ENCODE measurements at places on chromosomes 2 and 18.

- no peak overlapping the region for H3K27ac ChIP-seq
- H3K4me1 ChIP-seq, result no peaks in the 10 kb centered on the region
- no peak overlapping the region for H3K4me3 ChIP-seq
- no peaks in the 10 kb centered on the region for H3K27me3 ChIP-seq
- no peak for DNase-seq
- H3K36me3 ChIP-seq, result no peaks in the 10 kb centered on the region
Observed at GRCh38 chr2:206190689-206191088, 31.0 kb downstream of the EEF1B2 start.

DNA sequence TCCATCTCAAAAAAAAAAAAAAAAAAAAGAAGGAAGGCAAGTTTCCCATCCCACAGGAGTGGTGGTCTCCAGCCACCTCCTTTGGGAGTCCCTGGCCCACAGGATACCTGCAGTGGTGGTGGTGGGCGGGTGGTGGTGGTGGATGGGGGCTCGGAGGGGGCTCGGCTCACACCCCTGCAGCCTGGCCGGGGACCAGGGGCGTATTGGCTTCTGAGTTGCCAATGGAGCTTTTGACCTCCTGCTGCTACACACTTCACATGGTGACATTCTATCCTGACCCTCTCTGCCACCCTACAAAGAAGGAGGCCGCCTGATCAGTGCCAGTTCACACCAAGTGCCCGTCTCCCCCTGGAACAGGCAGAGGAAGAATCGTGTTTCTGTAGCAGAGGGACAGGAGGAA, 119.6 kb downstream of the NFATC1 start:
- H3K36me3 ChIP-seq, result no peaks in the 10 kb centered on the region
- no peak overlapping the region for H3K27ac ChIP-seq
- H3K27me3 ChIP-seq, result no peaks in the 10 kb centered on the region
- no peak overlapping the region for H3K4me3 ChIP-seq
- no peaks in the 10 kb centered on the region for H3K4me1 ChIP-seq

DNA sequence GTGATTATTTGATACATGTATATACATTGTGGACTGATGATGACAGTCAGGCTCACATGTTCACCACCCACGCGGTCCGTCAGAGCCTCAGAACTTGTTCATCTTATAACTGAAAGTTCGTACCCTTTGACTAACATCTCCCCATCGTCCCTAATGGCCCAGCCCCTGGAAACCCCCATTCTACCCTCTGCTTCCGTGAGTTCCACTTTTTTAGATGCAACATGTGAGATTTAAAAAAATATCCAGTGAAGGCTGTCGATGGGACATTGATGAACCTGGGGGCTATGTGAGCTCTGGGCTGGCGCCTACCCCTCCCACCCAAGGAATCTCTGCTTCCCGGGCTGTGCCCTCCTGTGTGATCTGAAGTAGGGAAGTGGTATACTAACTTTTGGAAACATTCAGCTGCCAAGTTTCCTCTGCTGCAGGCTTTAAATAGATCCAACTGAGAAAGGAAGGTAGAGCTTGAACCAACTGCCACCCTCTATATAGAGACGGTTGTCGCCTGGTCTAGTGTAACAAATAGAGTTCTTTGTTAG, 163.8 kb downstream of the FAM210A start:
- no peak for DNase-seq
- H3K4me3 ChIP-seq, result no peak overlapping the region
- no peaks in the 10 kb centered on the region for H3K36me3 ChIP-seq
- H3K27ac ChIP-seq, result no peak overlapping the region
- no peaks in the 10 kb centered on the region for H3K4me1 ChIP-seq

- H3K27ac ChIP-seq, result no peak overlapping the region
- no peak for DNase-seq
- no peaks in the 10 kb centered on the region for H3K36me3 ChIP-seq
- H3K27me3 ChIP-seq, result no peaks in the 10 kb centered on the region
Observed at GRCh38 chr18:78431606-78432005, 548.0 kb upstream of the SALL3 start.

- no peaks in the 10 kb centered on the region for H3K4me1 ChIP-seq
- no peak overlapping the region for H3K27ac ChIP-seq
- no peaks in the 10 kb centered on the region for H3K27me3 ChIP-seq
Observed at GRCh38 chr2:214203214-214203613, 207.6 kb upstream of the VWC2L start.

DNA sequence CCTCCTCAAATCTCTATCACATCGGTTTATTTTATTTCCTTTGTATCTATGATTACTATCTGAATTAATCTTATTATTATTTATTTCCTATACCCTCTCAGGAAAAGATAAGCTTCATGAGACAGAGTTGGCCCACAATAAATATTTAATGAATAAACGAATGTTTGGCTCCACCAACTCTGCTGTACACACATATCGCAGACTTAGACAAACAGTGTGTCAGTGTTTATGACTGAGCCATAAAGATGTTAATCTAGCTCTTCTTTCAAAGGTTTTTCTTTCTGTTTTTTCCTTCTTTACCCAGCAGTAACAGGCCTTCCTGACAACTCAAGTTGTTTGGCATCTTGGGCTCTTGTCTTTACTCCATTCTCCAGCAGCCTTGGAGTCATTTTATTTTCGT, 329.5 kb downstream of the CDH2 start:
- H3K4me1 ChIP-seq, result no peaks in the 10 kb centered on the region
- peak; percentile 43 for DNase-seq
- no peaks in the 10 kb centered on the region for H3K27me3 ChIP-seq
- no peak overlapping the region for H3K27ac ChIP-seq
- H3K36me3 ChIP-seq, result no peaks in the 10 kb centered on the region
- H3K4me3 ChIP-seq, result no peak overlapping the region

GRCh38 chr2:240964704-240965295, 33.6 kb upstream of the SNED1 start:
- no peaks in the 10 kb centered on the region for H3K36me3 ChIP-seq
- no peak overlapping the region for H3K4me3 ChIP-seq
- no peak overlapping the region for H3K27ac ChIP-seq
- no peak for DNase-seq
- no peaks in the 10 kb centered on the region for H3K27me3 ChIP-seq

GRCh38 chr18:468955-469790, 31.3 kb downstream of the COLEC12 start:
- no peaks in the 10 kb centered on the region for H3K4me1 ChIP-seq
- H3K27ac ChIP-seq, result no peak overlapping the region
- no peak for DNase-seq
- H3K36me3 ChIP-seq, result no peaks in the 10 kb centered on the region
- H3K4me3 ChIP-seq, result no peak overlapping the region
- no peaks in the 10 kb centered on the region for H3K27me3 ChIP-seq

- H3K4me3 ChIP-seq, result no peak overlapping the region
- H3K4me1 ChIP-seq, result no peaks in the 10 kb centered on the region
- H3K36me3 ChIP-seq, result no peaks in the 10 kb centered on the region
- no peak overlapping the region for H3K27ac ChIP-seq
- no peak for DNase-seq
Observed at GRCh38 chr2:197217541-197217940, 93.0 kb downstream of the ANKRD44 start.

- H3K27ac ChIP-seq, result no peak overlapping the region
- no peak for DNase-seq
- H3K4me3 ChIP-seq, result no peak overlapping the region
- H3K27me3 ChIP-seq, result no peaks in the 10 kb centered on the region
Observed at GRCh38 chr2:31012406-31012805, 125.8 kb downstream of the GALNT14 start.

DNA sequence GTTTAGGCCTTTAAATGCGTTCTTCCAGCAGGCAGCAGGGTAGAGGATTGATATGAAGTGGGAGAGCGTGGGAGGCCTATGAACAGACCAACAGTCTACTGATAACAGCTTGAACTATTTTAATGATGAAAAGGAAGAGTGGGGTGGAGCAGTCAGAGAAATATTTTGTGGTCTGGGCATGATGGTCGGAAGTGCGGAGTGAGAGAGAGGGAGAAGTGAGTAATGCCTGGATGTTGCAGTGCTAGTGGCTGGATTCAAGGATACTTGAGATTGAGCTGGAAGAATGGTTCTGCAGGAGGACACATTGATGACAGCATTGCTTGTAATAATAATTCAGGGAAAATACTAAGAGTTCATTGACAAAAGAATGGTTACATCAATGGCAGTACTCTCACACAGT, 151.0 kb upstream of the DAPL1 start:
- no peak overlapping the region for H3K4me3 ChIP-seq
- no peak overlapping the region for H3K27ac ChIP-seq
- no peaks in the 10 kb centered on the region for H3K27me3 ChIP-seq

- no peak overlapping the region for H3K4me3 ChIP-seq
- no peaks in the 10 kb centered on the region for H3K4me1 ChIP-seq
- no peak overlapping the region for H3K27ac ChIP-seq
- H3K27me3 ChIP-seq, result no peaks in the 10 kb centered on the region
- H3K36me3 ChIP-seq, result no peaks in the 10 kb centered on the region
Observed at GRCh38 chr2:233814056-233814835, 36.1 kb downstream of the MROH2A start.

- H3K4me3 ChIP-seq, result no peak overlapping the region
- no peaks in the 10 kb centered on the region for H3K36me3 ChIP-seq
- no peak for DNase-seq
Observed at GRCh38 chr2:39657287-39657937, 8.3 kb upstream of the TMEM178A start.

- no peak for DNase-seq
- no peaks in the 10 kb centered on the region for H3K4me1 ChIP-seq
- H3K36me3 ChIP-seq, result no peaks in the 10 kb centered on the region
- no peaks in the 10 kb centered on the region for H3K27me3 ChIP-seq
- no peak overlapping the region for H3K27ac ChIP-seq
Observed at GRCh38 chr18:68676913-68677312, 38.0 kb downstream of the TMX3 start.

GRCh38 chr2:29817801-29818680, 103.3 kb downstream of the ALK start:
- DNase-seq, result no peak
- no peaks in the 10 kb centered on the region for H3K27me3 ChIP-seq
- no peaks in the 10 kb centered on the region for H3K4me1 ChIP-seq
- H3K4me3 ChIP-seq, result no peak overlapping the region
- no peak overlapping the region for H3K27ac ChIP-seq

DNA sequence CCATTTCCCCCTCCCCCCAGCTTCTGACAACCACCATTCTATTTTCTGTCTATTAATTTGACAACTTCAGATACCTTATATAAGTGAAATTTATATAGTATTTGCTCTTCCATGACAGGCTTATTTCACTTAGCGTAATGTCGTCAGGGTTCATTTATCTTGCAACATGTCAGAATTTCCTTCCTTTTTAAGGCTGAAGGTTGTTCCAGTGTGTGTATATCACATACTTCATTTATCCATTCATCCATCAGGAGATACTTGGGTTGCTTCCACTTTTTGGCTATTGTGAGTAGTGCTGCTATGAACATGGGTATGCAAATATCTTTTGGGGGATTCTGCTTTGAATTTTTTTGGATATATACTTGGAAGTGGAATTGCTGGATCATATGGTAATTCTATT, 7.4 kb downstream of the BCL2L11 start:
- H3K27me3 ChIP-seq, result no peaks in the 10 kb centered on the region
- no peak overlapping the region for H3K27ac ChIP-seq
- H3K36me3 ChIP-seq, result no peaks in the 10 kb centered on the region
- no peak overlapping the region for H3K4me3 ChIP-seq
- DNase-seq, result no peak

- H3K4me1 ChIP-seq, result peaks cover 6% of the 10 kb centered on the region
- H3K36me3 ChIP-seq, result no peaks in the 10 kb centered on the region
- H3K4me3 ChIP-seq, result peak overlapping the region; percentile 38
- H3K27ac ChIP-seq, result peak overlapping the region; percentile 90
Observed at GRCh38 chr2:74439803-74440377, 1.8 kb downstream of the RTKN start.

GRCh38 chr2:101479328-101479727, 4.4 kb upstream of the RFX8 start:
- no peak for DNase-seq
- H3K4me1 ChIP-seq, result no peaks in the 10 kb centered on the region
- no peak overlapping the region for H3K27ac ChIP-seq
- H3K4me3 ChIP-seq, result no peak overlapping the region

DNA sequence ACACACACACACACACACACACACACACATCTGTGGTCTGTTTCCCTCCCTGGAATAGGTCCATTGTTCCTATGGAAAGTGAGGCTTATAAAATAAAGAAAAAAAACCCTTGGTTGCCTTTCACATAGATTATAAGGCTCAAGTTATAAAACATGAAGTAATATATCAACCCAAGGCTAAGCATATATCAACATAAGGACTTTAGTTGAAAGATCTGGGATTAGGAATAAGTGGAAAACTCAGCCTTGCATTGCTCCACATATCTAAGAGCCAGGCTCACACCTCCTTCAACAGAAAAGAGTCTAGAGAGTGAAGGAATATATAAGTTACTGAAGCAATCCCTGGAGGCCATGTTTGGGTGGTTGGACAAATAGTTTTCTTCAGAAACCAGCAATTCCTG, 235.0 kb downstream of the SUCLG1 start:
- H3K27me3 ChIP-seq, result no peaks in the 10 kb centered on the region
- no peak overlapping the region for H3K4me3 ChIP-seq
- no peaks in the 10 kb centered on the region for H3K4me1 ChIP-seq
- no peaks in the 10 kb centered on the region for H3K36me3 ChIP-seq
- no peak for DNase-seq
- no peak overlapping the region for H3K27ac ChIP-seq

- H3K4me3 ChIP-seq, result no peak overlapping the region
- no peaks in the 10 kb centered on the region for H3K4me1 ChIP-seq
- H3K27ac ChIP-seq, result no peak overlapping the region
- H3K27me3 ChIP-seq, result no peaks in the 10 kb centered on the region
- DNase-seq, result no peak
Observed at GRCh38 chr2:133655610-133656009, 87.3 kb upstream of the NCKAP5 start.

GRCh38 chr2:64359892-64360657, 93.9 kb upstream of the LGALSL start:
- H3K36me3 ChIP-seq, result no peaks in the 10 kb centered on the region
- H3K4me3 ChIP-seq, result no peak overlapping the region
- H3K27me3 ChIP-seq, result no peaks in the 10 kb centered on the region

DNA sequence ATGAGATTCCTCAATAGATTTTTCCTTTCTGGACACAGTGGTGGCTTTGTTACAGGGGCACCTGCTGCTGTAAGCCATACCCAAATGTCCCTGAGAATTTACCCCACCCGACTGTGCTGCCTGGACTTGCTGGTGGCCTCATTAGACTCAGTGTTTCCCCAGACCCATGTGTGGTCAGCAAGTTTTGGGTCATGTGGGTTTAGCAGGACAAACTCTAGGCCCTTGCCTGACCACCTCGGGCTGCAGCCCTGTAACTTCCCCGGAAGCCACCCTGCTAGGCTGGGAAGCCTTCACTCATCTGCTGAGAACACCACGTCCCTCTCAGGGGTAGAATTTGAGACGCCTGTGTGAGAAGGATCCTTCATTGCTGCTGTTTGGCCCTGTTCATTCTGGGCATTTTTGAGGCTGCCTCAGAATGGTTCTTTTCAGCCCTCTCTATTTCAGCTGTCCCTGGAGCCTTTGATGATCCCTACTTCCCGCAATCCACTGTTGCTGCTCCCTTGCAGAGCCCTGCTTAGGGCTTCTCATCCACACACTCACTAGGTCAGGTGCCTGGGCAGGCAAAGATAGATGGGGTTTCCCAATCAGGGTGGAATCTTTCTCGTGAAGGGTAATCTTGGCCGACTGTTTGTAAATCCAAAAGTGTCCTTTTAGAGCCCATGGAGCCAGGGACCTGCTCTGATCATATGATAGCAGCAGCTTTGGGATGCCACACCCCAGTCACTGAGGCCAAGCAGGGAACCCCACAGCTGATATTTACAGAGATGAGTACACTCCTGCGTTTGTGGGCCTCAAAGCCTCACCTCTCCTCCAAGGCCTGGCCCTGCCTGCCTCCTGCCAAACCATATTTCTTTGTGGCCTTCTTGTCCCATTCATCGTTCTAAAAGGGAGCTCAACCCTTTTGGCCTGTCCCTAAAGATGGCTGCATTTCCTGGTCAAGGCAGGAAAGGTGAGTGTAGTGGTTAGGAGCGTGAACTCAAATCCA, 6.7 kb downstream of the EHD3 start:
- no peaks in the 10 kb centered on the region for H3K36me3 ChIP-seq
- no peak overlapping the region for H3K4me3 ChIP-seq
- no peak for DNase-seq
- peak overlapping the region; percentile 8 for H3K27ac ChIP-seq
- H3K4me1 ChIP-seq, result no peaks in the 10 kb centered on the region

All from prostate gland (tissue), 2 donors.